ENCODE measurements at places on chromosomes 6 and 20. TPM values are rescaled to one million over a fixed set of nuclear protein-coding genes. Genes with fewer than 3 reads are reported as not detected.

Gene TP53TG5
- 0.29 TPM for total RNA-seq

Gene EPHA7
- not detected for total RNA-seq

Gene SYNDIG1
- total RNA-seq = not detected

Gene FUT9
- total RNA-seq = not detected

Gene FAM50B
- total RNA-seq = 5.2 TPM

Gene PKIB
- total RNA-seq = 0.69 TPM

Gene ESF1
- total RNA-seq = 20.4 TPM

Gene LRRC73
- total RNA-seq = 0.18 TPM

GRCh38 chr20:63642527-63643247, 10.5 kb downstream of the STMN3 start:
- DNase-seq = no peak

DNA sequence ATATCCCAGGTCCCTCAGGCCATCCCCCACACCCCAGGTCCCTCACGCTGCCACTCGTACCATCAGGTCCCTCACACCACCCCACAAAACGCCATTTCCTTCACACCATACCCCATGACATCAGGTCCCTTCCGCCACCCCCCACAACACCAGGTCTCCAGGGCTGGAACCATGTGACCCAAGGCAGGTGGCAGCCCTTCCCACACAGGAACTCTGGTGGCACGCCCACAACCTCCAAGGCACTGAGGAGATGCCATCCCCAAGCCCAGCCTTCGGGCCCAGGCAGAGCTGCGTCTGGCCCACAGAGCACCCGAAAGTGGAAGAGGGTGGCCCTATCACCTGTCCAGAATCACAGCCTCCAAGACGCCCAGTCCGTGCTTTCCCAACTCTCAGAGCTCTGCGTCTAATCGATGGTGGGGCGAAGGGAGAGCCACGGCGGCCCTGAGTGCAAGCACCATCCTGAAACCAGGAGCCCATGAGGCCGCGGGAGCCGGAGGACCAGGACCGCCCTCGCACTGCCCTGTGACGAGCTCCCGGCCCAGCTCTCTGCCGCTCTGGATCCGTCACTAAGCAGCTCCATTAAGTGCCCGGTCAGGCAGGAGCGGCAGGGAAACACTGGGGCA, 12.7 kb downstream of the TAF4 start:
- no peak for DNase-seq

GRCh38 chr6:153013438-153013837, 10.9 kb upstream of the MTRF1L start:
- no peak for DNase-seq

DNA sequence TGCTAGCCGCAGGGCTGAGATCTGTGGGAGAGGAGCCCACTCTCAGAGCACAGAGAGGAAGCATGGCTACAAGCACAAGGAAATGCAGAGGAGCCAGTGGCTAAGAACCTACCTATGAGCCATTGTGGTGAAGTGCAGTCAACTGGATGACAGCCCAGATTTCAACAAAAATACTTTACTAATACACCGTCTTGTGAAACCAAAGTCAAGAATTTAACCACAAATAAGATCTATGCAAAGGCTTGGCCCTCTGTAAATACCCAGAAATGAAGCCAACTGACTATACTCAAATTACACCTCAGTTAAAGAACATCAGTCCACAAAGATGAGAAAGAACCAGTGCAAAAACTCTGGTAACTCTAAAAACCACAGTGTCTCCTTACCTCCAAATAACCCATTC, 40.1 kb upstream of the PTCHD4 start:
- DNase-seq = no peak

- DNase-seq = no peak
These were observed 169.2 kb downstream of the ZFAND3 start for GRCh38 chr6:37988696-37989095.

GRCh38 chr20:10672624-10673127, 1.1 kb downstream of the JAG1 start:
- DNase-seq = peak; percentile 77

DNA sequence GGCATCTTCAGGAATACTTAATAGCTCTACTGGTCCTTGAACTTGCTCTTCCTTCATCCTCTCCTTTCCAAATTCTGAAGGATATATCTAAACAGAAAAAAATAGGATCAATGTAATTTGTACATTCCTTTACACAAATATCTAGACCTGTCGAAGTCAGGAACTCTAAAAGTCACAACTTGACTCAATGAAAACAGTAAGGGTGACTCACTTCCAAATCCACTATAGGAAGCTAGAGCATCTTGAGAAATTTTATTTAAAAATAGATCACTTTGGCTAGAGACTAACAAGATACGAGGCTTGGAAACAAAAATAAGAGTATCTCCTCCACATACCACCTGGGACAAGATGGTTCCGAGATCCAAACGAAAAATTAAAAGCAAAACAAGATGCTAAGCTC, 12.2 kb downstream of the ESF1 start:
- no peak for DNase-seq

DNA sequence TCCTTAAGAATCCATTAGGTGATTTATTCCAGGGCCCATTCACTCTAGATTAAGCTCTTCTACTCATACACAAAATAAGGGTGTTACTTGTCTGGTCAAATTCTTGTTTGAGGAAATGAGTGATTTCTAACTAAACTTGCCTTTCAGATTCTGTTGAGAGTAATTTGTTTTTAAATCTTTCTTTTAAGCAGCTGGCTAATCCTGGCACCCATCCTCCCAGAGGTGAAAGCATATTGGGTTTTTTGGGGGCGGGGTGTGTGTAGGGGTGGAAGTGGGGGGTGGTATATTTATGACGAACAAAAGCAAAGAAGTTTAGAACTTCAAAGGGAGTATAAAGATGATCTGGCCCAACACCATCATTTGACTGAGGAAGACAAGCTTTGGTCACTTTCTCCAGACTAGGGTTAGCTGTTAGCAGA, 94.7 kb downstream of the RTN4IP1 start:
- peak; percentile 77 for DNase-seq

GRCh38 chr6:134880487-134881190, 69.3 kb downstream of the ALDH8A1 start:
- no peak for DNase-seq

DNA sequence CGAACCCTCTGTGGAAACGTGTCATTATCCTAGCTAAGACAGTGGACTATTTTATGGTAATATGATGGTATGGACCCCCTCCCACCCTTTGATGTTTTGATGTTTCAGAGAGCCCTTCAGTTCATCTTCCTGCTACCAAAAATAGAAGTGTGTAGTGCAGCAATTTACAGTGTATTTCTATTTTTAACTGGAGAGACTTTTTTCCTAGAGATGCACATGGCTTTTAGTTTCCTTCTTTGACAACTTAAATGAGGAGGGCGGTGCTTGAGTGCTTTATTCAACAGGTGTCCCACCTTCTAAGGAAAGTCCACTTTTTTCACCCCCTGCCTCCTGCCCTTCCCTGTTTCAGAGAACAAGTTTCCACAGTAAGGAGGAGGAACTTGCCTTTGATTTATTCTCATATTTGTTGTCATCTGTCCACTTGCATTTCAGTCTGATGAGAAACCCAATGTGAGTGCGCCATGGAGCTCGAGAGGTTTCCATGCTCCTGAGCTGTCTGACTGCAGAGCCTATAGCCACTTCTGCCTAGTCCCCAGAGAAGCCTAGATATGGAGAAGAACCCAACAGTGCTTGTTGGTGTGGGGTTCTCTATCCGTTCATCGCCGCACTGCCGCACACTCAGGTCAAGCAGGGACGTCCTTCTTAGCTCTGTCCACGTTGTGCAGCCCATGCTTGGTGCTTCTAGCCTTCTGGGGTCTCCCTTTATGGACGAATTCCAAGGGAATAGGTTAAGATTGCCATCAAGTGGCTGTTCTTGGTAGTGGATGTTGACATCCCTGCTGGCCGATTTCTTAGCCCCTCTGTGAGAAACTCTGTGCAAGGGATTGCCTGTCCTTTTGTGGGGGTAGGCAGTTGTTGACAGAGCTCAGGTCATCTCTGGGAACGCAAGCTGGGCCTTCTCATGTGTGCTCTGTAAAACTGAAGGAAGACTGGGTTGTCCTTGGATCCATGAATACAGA, 144.2 kb downstream of the JARID2 start:
- DNase-seq = peak; percentile 44

DNA sequence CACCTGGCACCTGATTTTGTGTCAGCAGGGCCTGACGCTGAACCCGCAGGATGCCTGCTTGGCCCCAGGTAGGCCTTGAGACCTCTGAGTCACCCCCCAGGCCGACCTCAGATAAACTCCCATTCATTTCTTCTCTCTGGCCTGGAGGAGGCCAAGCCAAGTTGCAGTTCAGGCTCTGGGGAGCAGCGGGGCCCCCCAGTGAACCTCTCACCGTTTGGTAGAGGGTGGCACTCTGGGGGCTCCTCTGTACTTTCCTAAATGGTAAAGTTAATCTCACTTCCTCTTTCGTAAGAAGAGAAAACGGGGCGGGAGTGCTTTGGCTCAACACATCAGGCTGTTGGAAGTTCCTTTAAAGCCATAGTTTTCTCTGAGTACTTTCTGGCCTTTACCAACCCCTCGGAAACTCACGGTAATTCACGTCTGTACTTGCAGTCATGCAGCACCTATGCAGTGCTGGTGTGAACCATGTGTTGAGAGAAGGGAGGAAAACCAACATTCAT, 2.8 kb downstream of the SIRPA start:
- DNase-seq = peak; percentile 11

- no peak for DNase-seq
These were observed 17.4 kb downstream of the UBE2V1 start for GRCh38 chr20:50095476-50096078.

DNA sequence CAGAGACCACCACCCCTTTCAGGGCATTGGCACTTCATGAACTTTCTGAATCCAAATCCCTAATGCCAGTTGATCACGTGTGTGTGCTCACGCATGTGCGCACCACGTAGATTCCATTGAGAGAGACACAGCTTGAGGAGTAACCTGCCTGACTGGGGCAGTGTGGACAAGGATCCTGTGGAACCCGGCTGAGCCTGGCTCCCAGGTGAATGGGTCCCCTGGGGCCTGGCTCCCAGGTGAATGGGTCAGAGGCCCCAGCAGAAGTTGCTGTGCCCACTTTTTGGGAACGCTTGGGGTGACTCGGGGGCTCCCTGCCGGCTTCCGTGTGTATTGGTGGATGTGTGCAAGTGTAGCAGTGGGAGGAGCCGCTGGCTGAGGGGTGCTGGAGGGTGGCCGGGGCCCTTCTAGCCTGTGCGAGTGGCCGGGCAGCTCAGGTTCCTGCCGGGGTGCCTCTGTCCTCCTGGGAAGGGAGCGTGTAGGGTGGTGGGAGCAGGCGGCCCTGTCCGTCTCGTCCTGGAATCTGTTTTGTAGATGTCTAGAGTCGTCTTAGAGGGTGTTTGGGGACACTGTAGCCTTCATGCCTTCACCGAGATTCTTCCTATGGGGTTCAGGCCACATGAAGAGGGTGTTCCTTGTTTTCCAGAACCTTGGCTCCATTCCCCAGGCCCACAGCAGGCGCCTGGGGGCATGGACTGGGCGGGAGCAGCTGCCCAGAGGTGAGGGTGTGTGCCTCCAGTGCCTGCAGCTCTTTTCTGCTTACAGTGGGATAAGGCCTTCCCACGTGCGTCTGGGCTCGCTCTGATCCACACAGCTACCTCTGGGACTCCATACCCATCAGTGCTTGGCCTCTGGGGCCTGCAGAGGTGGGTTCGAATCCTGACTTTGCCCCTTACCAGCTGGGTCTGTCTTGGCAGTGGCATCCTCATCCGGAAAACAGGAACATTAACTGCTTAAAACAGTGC, 3.2 kb downstream of the RBM38 start:
- DNase-seq = no peak

- no peak for DNase-seq
These were observed 50.1 kb downstream of the NFATC2 start for GRCh38 chr20:51492167-51493092.

GRCh38 chr6:133892813-133893691, 4.1 kb downstream of the TCF21 start:
- DNase-seq = no peak

GRCh38 chr6:165845493-165845892, 182.5 kb upstream of the PDE10A start:
- DNase-seq = no peak

GRCh38 chr6:134328792-134329191, 10.9 kb upstream of the SGK1 start:
- DNase-seq = no peak

- DNase-seq = no peak
These were observed 36.1 kb upstream of the INSM1 start for GRCh38 chr20:20331817-20332216.

GRCh38 chr6:94636780-94637385, 940.5 kb upstream of the MANEA start:
- DNase-seq = no peak

DNA sequence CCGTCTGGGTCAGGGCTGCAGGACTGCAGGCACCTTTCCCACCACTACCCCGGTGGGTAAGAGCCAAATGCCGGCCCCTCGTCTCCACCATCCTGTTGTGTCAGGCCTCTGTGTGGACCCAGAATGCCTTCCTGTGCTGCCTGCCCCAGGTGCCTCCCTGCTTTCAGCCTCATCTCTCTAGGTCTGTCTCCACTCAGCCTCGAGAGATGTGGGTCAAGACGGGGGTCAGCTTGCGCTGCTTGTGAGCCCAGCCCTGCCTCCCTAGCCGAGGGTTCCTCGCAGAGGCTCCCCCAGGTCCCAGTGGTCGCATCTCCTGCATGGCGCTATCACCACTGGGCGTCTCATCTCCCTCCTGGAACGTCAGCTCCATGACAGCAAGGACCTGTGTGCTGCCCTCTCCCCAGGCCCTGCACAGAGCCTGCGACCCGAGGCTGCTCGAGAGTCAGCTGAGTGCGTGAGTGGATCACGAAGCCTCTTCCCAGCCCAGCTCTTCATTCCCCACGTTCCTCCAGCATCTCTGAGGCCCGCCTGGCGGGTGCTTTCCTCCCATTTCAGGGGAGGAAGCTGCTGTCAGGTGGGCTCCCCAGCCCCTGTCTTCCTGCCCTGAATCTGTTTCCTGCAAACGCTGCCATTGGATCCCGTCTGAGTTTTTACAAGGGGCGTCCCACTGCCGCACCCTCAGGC, 38.7 kb upstream of the ZBP1 start:
- no peak for DNase-seq

DNA sequence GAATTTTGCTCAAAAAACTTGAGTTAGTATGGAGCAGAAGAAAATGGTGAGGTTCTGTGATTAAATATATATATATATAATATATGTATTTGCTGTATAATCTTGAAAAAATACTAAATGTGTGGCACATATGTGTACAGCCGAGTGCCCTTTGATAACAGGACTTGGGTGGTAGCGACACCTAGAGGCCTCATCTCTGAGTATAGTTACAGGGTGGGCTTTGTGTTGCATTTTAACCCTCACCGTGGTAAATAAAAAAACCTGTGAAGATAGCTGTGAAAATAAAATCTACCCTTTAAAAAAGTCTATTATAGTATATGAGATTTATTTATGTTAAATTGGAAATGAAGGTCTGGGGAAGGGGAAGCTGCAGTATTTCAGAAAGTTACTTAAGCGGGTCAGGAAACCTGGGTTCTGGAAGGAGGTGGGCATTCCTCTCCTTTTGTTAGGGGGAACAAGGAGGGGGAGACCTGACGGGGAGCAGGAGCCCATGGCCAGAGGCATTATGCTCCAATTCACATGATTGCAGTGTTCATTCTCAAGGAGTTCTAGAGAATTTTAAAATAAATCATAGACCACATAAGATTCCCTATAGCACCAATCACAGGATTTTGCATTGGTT, 82.7 kb downstream of the SH3BGRL2 start:
- DNase-seq = peak; percentile 73
